ENCODE measurements at places on chromosomes 5 and 9.

DNA sequence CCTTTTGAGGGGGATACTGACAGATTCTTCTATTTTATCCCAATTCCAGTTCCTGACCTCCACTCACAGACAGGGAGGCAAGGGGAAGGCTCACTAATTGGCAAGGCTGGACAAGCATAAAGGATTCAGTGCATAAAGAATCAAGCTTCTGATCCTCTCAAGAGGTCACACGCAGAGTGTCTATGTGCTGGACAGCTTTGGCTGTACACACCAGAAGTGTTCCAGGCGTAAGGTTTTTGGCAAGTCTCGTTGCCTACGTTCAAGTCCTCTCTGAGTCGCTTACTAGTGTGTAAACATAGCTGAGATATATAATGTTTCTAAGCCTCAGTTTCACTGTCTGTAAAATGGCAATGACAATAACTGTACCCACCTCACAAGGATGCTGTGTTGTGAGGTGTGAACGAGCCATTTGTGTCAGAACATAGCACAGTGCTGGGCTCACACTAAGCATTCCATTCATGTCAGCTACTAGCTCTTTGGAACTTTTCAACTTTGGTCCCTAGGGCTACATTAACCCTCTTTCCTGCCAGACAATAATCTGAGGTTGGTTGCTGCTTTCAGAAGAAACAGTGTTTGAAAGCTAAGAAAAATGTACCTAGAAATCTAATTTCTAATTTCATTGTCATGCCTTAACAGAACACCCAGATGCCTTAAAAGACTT is 52.1 kb downstream of the PALM2AKAP2 start:
- no peaks in the 10 kb centered on the region for H3K36me3 ChIP-seq
- H3K4me3 ChIP-seq: no peak overlapping the region
- H3K4me1 ChIP-seq: no peaks in the 10 kb centered on the region
- DNase-seq: no peak

- no peak within 1 kb of the TSS for H3K4me3 ChIP-seq
- no peaks in the 10 kb centered on the region for H3K36me3 ChIP-seq
- no peak for DNase-seq
- H3K27ac ChIP-seq: no peak within 1 kb of the TSS
- H3K4me1 ChIP-seq: no peaks in the 10 kb centered on the region
- H3K27me3 ChIP-seq: no peaks in the 10 kb centered on the region
These were observed at the start of gene PCDHA12 for GRCh38 chr5:140875085-140876065. Gene PCDHA12, plus strand, starts transcription at chr5:140875308. Its CDS starts 165 bp downstream, at chr5:140875473.

GRCh38 chr9:136392538-136393449 is 7.2 kb downstream of the SNAPC4 start:
- no peak overlapping the region for H3K4me3 ChIP-seq
- H3K27me3 ChIP-seq: no peaks in the 10 kb centered on the region
- H3K36me3 ChIP-seq: peaks cover 10% of the 10 kb centered on the region
- no peak for DNase-seq
- H3K27ac ChIP-seq: no peak overlapping the region

DNA sequence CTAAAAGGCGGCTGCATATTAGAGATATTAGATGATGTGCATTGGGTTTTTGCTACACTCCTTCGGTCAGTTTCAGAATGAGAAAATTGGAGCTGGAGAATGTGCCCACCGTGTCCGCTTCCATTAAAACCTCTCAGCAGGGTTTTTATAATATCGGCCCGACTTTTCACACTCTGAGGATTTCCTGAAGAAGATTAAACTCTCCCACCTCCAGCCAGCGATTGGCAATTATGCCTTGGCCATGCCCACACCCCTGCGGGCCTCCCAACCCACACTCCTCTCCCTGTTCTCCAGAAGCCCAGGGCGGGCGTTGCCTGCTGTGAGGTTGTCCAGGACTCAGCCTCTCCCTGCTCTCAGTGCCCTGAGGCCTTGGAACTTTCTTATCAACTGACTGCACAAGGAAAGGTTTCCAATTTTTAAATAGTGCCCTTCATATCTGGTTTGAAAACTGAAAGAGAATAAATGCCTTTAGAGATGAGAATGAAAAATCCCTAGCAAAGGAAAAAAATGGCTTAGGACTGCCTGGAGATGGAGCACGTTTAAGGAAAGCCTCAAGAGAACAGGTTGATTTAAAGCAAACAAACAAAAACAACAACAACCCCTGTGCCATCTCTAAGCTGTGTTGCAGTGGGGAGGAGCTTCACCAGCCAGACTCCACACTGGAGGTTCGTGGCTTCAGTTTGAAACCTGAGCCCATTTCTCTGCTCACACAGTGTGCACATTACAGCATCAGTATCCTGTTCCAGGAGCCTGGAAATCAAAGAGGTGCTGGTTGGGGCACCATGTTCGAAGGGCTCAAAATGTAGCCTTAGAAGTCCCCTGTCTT is 292.9 kb downstream of the NSG2 start:
- H3K27ac ChIP-seq: no peak overlapping the region
- H3K36me3 ChIP-seq: no peaks in the 10 kb centered on the region
- no peaks in the 10 kb centered on the region for H3K27me3 ChIP-seq
- no peak overlapping the region for H3K4me3 ChIP-seq
- H3K4me1 ChIP-seq: no peaks in the 10 kb centered on the region

DNA sequence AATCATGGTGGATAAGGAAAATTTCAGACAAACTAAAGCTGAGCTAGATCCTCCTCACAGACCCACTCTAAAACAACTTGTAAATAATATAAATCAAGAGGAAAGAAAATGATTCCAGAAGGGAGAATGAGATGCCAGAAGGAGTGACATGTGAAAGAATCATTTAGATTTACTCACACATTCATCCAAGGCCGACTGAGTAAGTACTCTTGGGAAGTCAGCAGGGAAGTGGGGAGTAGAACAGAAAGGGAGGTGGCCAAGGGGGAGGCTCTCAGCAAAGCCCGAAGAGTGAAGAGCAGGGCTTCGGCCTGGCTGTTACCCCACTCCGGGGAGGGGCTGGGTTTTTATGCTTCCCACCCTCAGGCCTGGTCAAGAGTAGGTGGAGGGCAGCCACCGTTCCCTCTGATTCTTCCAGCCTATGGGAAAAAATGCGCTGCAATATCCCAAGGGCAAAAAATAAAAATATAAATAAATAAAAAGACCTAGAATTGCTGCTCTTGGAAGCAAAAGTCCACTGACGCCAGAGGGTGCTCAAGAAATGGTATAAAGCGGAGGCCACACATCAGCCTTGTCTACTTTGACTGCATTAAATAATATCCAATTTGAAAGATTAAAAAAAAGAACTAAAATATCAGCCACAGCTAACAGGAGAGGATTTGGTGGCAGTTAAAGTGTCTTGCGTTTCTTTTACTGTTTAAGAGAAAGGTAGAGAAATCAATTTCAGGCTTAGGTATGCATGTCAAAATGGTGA is 110.2 kb upstream of the COL5A1 start:
- H3K4me3 ChIP-seq: no peak overlapping the region
- DNase-seq: no peak
- no peaks in the 10 kb centered on the region for H3K4me1 ChIP-seq
- H3K27ac ChIP-seq: no peak overlapping the region
- no peaks in the 10 kb centered on the region for H3K36me3 ChIP-seq

DNA sequence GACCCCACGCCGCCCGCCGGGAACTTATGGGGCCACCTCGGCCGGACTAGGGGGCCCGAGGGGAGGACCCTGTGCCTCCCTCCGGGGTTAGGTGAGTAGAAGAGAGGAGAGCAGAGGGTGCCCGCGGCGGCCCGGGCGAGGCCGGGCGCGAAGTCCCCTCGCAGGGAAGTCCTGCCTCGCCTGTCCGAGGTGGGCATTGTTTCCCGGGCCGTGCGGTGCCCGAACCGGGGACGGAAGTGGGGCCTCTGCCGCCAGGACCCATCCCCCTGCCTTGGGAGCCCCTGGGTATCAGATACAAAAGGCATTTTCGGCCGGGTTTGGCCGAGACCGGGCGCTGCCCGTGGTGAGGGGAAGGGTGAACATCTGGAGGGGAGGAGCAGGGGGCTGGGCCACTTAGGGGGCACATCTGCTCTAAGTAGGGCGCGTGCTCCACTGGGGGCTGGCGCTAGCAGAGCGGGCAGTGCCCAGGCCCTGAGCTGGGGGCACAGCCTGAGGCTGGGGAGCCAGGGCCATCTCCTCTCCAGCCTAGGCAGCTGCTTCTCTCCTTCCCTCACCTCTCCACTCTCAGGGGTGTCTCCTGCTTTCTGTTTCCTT is 48.2 kb downstream of the DAB2IP start:
- peak overlapping the region; percentile 63 for H3K4me3 ChIP-seq
- H3K27ac ChIP-seq: no peak overlapping the region
- H3K36me3 ChIP-seq: no peaks in the 10 kb centered on the region

GRCh38 chr9:33170464-33171415 is 3.6 kb upstream of the B4GALT1 start:
- no peaks in the 10 kb centered on the region for H3K27me3 ChIP-seq
- no peak for DNase-seq
- peak overlapping the region; percentile 68 for H3K27ac ChIP-seq
- H3K4me3 ChIP-seq: no peak overlapping the region
- no peaks in the 10 kb centered on the region for H3K36me3 ChIP-seq

GRCh38 chr5:15425766-15426165 is 74.2 kb upstream of the FBXL7 start:
- H3K27ac ChIP-seq: no peak overlapping the region
- no peaks in the 10 kb centered on the region for H3K4me1 ChIP-seq

- peaks cover 15% of the 10 kb centered on the region for H3K4me1 ChIP-seq
- no peak for DNase-seq
- no peaks in the 10 kb centered on the region for H3K36me3 ChIP-seq
These were observed 2.1 kb downstream of the ITGA1 start for GRCh38 chr5:52789851-52790250.

- H3K4me3 ChIP-seq: no peak overlapping the region
- H3K27me3 ChIP-seq: no peaks in the 10 kb centered on the region
- no peaks in the 10 kb centered on the region for H3K36me3 ChIP-seq
These were observed 91.8 kb upstream of the TXNDC8 start for GRCh38 chr9:110429453-110429852.

GRCh38 chr9:112529316-112529715 is 42.7 kb downstream of the KIAA1958 start:
- no peaks in the 10 kb centered on the region for H3K36me3 ChIP-seq
- no peak overlapping the region for H3K27ac ChIP-seq

DNA sequence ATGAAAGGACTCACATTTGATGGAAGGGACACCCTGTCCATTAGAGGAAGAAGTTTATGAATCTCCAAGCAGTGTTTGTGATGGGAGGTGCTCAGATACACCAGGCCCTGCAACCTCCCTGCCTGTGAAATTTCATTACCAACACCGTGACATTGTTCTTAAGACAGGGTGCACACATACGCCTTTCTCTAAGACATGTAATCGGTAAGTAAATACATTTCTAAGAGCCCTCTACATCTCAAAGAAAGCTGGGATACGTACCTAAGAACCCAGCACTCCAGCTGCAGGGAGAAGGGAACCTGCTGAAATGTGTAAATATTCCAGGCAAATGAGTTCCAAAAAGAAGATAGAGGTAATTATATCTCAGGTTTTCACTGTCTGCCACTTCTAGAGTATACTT is 125.0 kb upstream of the APC start:
- DNase-seq: no peak
- H3K27ac ChIP-seq: no peak overlapping the region
- no peaks in the 10 kb centered on the region for H3K4me1 ChIP-seq
- no peaks in the 10 kb centered on the region for H3K27me3 ChIP-seq

DNA sequence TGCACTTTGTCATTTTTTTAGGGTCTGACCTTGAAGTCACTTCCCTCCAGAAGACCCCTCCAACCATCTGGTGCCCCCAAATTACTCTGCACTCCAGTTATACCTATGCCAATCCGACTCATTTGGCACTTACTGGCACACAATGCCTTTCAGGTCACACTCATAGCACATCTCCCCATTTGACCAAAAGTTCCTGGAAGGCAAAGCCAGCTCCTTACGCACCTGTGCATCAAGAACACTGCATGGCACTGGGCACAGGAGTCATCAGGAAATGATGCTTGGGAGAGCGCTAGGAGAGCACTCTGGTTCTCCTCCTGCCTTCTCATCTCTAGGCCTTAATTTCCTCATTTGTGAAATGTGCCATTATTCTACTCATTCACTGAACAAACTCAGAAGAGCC is 2.9 kb downstream of the TNIP1 start:
- H3K4me3 ChIP-seq: peak overlapping the region; percentile 5
- H3K4me1 ChIP-seq: peaks cover 15% of the 10 kb centered on the region
- H3K27me3 ChIP-seq: no peaks in the 10 kb centered on the region
- H3K27ac ChIP-seq: no peak overlapping the region
- peaks cover 28% of the 10 kb centered on the region for H3K36me3 ChIP-seq

- no peaks in the 10 kb centered on the region for H3K27me3 ChIP-seq
- H3K27ac ChIP-seq: no peak overlapping the region
- H3K36me3 ChIP-seq: no peaks in the 10 kb centered on the region
- no peaks in the 10 kb centered on the region for H3K4me1 ChIP-seq
- no peak for DNase-seq
These were observed 559.2 kb downstream of the TUSC1 start for GRCh38 chr9:25119041-25119440.

GRCh38 chr5:147918899-147919298 is 12.6 kb upstream of the C5orf46 start:
- no peak overlapping the region for H3K27ac ChIP-seq
- no peaks in the 10 kb centered on the region for H3K27me3 ChIP-seq
- H3K4me3 ChIP-seq: no peak overlapping the region
- no peaks in the 10 kb centered on the region for H3K36me3 ChIP-seq

DNA sequence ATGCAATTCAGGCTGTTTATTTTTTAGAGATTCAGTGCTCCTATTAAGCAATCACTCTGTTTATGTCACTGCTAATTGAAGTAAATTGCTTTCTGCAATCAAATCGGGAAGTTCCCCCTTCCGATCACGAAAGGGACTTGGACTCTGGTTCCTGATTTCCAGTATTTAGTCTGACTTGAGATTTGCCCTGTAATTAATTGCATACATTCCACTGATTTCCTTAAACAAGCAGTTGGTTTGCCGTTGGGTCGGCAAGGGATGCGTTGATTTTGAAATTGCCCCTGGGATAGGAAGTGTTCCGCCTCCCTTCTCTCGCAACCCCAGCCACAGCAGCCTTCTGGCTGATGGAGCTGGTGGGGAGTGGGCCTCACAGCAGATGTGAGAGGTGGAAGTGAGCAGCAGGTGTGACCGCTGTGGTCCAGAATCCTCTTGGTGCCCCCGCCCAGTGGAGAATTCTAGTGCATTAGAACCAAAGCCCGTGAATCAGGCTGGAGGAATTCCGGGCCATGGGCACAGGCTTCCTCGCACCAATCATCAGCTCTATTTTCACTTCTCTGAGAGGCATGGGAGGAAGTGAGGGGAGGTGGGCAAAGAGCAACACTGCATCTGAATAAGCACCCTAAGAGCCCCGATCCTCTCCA is 102.5 kb downstream of the SPRY4 start:
- H3K36me3 ChIP-seq: no peaks in the 10 kb centered on the region
- H3K4me3 ChIP-seq: no peak overlapping the region
- H3K4me1 ChIP-seq: peaks cover 20% of the 10 kb centered on the region
- no peaks in the 10 kb centered on the region for H3K27me3 ChIP-seq

GRCh38 chr9:818958-819357 is 22.5 kb upstream of the DMRT1 start:
- H3K27me3 ChIP-seq: no peaks in the 10 kb centered on the region
- no peak overlapping the region for H3K4me3 ChIP-seq
- H3K36me3 ChIP-seq: no peaks in the 10 kb centered on the region
- H3K27ac ChIP-seq: no peak overlapping the region

DNA sequence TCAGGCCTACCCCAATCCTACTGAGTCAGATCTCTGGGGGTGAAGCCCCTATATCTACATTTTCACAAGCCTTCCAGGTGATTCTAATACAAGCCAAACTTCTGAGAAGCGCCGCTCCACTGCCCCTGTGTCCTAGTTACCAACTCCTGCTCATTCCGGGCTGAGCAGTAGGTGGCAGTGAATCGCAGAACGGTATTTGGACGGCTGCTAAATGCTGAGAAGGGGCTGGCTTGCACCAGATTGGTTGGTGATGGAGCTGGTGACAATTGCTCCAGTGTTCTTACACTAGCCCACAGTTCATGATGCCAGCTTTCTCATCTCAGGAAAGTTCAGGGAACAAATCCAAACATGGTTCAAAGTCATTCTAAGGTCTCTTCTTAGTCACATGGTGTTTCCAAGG is 31.1 kb upstream of the FGF1 start:
- H3K27ac ChIP-seq: no peak overlapping the region
- H3K27me3 ChIP-seq: no peaks in the 10 kb centered on the region
- DNase-seq: peak; percentile 59
